ENCODE measurements at places on chromosomes 12 and 14.

- DNase-seq: no peak
Measured at GRCh38 chr14:105854600-105855245, 328.3 kb downstream of the TMEM121 start.

DNA sequence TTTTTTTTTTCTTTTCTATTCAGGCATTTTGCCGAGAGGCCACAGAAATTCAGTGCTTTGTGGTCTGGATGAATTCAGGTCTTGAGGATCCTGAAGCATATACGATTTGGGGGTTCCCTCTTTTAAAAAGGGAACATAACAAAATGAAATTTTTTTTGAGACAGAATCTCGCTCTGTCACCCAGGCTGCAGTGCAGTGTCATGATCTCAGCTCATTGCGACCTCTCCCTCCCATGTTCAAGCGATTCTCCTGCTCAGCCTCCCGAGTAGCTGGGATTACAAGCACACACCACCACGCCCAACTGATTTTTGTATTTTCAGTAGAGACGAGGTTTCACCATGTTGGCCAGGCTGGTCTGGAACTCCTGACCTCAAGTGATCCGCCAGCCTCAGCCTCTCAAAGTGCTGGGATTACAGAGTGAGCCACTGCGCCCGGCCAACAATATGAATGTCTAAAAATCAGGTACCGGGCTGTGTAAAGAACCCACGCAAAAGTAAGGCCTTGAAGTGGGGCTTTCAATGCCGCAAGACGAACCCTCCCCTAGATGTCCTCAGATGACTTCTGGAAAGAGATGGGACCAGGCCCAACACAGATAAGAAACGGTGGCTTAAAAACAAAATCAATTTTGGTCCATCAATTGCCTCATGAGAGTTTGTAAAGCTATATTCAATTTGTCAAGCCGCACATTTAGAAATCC, 30.0 kb downstream of the TESC start:
- peak; percentile 3 for DNase-seq

GRCh38 chr12:49055978-49056754, 4.4 kb downstream of the KMT2D start:
- DNase-seq: peak; percentile 42

- no peak for DNase-seq
Measured at GRCh38 chr12:94500831-94501567, 41.3 kb upstream of the CEP83 start.

- DNase-seq: no peak
Measured at GRCh38 chr14:80621701-80622100, 319.8 kb downstream of the CEP128 start.

- DNase-seq: no peak
Measured at GRCh38 chr12:117352206-117352605, 9.2 kb downstream of the NOS1 start.

DNA sequence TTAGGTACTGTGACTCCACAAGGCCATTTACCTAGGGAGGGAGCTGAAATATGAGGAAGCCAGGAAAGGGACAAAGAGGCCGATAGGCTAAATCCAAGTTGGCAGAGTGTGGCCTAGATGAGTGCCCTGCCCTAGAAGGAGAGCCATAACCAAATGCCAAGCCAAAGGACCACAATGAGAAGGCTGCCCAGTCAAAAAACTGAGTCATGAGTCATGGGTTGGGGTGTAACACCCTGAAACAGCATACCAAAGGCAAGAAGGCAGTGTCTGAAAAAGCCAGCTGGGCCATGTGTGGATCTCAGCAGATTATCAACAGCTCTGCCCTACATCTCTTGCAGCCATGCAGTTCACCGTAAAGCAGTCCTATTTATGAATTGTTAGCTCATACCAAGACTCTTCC, 171.7 kb downstream of the PHLDA1 start:
- no peak for DNase-seq

DNA sequence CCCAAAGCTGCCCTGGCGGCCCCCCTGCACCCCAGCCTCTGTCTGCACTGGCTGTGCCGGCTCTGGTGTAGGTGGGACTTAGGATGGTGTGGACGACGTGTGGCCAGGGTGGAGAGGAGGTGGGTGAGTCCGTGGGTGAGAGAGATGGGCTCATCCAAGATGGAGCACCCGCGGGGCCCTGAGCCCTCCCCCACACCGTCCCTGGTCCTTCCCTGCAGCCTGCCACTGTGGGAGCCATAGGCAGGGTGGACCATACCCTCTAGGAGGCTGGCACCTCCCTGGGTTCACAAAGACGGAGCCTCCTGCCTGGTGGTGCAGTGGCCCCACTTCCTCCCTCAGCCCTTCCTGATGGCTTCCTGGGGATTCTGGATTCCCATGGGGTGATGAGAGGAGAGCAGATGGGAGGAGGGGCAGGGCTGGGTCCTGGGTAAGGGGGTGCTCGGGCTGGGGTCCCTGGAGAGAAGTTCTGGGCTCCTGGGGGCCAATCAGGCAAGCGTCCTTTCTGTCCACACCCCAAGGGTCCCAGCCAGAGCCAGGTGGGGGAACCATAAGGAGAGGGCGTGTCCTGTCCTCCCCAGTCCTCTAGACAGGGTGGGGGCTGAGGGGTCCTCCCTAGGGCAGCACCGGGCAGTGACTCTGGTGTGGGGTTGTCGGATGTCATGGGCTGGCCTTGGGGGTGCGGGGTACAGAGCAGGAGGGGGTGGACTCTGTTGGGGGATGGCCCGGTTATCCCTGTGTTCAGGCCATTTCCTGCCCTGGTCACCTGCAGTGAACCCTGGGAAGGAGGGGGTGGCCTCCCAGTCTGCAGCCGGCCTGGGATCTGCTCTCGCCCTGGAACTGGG, 384.8 kb downstream of the TMEM121 start:
- no peak for DNase-seq

DNA sequence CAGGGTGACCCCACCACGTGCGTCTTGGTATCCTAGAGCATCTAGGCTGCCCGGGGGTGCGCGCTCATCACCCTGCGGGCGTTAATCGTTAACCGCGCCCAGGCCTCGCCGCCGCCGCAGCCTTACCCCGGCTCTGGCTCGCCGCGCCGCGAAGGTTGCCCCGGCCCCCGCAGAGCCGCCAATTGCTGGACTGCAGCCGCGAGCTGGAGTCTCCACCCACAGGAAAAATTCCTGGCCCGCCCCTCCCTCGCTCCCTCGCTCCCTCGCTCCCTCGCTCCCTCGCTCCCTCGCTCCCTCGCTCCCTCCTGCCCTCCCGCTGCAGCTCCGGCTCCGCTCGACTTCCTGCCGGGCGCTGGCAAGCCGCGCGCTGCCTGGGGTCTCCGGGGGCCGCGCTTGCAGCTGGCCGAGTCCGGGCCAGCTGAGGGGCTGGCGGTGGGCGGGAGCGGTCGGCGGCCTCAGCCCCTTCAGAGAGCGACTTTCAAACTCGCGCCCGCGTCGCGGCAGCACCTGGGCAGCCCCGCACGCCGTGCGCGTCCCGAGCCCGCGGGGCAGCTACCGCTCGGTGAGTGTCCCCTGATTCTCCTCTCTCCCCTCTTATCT, at the start of gene PLEKHG3:
PLEKHG3 (plus strand) TSS at position 282 of the 600 bp plus-strand sequence. CDS start 23,208 bp downstream, outside the sequence.
- DNase-seq: peak; percentile 82

DNA sequence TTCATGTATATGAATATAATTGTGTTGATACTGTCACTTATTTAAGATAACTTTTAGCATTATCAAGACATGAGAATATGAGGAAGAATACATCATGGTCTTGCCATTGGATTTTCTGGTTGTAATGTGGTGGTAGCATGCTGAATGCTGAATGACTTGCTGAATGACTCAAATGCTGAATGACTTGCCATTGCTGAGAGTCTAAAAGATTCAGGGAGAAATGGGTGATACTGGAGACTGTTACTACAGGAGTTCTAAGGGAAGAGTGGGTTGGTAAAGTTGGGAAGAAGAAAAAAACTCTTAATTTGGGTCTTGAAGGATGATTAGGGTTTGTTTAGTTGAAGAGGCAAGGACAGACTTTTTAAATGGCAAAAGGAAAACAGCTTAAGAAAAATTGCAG, 72.1 kb upstream of the MANSC4 start:
- DNase-seq: no peak

DNA sequence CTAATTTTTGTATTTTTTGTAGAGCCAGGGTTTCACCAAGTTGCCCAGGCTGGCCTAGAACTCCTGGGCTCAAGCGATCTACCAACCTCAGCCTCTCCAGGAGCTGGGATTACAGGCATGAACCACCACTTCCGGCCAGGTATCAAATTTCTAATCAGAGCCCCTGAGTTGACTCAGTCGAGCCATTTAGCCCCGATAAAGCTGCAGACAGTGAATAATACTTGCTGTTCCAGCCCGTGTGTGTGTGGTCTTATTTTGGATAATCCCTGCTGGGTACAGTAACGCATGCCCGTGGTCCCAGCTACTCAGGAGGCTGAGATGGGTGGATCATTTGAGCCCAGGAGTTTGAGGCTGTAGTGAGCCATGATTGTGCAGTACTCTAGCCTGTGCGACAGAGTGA, 57.0 kb downstream of the TEAD4 start:
- DNase-seq: no peak

DNA sequence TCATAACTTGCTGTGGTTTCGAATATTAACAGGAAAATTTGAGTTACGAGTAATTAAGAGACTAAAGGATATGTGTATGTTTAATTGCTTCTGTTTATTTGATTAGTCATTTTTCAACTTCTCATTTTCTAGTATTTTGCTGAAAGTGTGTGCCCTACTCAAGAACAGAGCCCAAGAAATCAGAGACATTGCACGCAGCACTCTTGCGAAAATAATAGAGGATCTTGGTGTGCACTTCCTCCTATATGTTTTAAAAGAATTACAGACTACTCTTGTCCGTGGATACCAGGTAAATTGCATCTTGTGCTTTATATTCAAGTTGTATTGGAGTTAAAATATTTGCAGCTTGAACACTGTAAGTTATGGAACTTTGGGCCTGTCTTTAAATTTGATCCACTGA, 50.8 kb downstream of the ARL1 start:
- no peak for DNase-seq

DNA sequence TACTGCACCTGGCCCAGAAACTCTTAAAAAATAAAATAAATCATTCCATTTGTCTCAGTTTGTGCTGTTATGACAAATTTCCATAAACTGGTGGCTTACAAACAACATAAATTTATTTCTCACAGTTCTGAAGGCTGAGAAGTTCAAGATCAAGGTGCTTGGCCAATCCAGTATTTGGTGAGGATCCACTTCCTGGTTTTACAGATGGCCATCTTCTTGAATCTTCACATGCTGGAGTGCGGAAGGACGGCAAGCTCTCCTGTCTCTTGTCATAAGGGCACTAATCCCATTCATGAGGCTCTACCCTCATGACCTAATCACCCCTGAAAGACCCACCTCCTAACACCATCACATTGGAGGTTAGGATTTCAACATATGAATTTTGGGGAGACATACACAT, 29.9 kb upstream of the MYBPC1 start:
- no peak for DNase-seq

- no peak for DNase-seq
Measured at GRCh38 chr12:1640328-1641234, 11.6 kb downstream of the WNT5B start.

DNA sequence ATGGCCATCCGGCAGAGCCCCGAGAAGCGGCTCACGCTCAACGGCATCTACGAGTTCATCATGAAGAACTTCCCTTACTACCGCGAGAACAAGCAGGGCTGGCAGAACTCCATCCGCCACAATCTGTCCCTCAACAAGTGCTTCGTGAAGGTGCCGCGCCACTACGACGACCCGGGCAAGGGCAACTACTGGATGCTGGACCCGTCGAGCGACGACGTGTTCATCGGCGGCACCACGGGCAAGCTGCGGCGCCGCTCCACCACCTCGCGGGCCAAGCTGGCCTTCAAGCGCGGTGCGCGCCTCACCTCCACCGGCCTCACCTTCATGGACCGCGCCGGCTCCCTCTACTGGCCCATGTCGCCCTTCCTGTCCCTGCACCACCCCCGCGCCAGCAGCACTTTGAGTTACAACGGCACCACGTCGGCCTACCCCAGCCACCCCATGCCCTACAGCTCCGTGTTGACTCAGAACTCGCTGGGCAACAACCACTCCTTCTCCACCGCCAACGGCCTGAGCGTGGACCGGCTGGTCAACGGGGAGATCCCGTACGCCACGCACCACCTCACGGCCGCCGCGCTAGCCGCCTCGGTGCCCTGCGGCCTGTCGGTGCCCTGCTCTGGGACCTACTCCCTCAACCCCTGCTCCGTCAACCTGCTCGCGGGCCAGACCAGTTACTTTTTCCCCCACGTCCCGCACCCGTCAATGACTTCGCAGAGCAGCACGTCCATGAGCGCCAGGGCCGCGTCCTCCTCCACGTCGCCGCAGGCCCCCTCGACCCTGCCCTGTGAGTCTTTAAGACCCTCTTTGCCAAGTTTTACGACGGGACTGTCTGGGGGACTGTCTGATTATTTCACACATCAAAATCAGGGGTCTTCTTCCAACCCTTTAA, 1.5 kb downstream of the FOXG1 start:
- peak; percentile 49 for DNase-seq

- DNase-seq: no peak
Measured at GRCh38 chr14:22106700-22107697, 433.4 kb upstream of the OR4E1 start.

DNA sequence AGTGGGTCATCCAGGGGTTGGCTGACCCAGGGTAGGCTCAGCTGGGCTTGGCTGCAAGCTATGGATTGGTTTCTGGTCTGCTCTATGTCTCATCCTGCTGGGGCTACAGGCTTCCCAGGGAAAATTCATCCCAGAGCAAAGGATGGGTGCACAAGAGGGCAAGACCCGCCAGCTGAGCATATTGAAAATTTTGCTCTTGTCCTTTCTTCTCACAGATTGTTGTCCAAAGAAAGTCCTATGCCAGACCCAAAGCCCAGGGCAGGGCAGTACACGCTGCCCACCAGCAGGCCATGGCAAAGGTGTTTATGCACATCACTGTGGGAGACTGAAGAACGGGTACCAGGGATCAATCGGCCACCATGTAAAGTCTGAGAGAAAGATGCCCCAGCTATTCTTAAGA, 95.3 kb upstream of the PARP11 start:
- DNase-seq: no peak

- no peak for DNase-seq
Measured at GRCh38 chr14:96632363-96632758, 130.2 kb downstream of the PAPOLA start.

DNA sequence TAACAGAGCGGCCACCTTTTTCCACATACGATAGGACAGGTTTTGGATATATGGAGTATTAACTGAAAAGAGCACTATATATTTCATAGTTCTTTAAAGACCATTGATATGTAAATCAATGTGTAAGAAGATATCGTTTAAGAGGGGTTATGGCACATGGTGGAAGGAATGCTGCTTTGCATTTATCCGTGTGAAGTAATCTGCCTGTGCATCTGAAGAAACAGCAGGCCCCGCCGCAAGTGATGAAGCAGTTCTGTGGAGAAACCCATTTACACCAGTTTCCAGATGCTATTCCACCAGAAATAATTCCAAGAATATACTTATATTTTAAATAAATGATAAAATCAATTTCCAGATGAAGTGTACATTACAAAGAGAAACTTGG, 72.4 kb downstream of the BICD1 start:
- DNase-seq: no peak

GRCh38 chr14:102898298-102898697, 24.2 kb upstream of the AMN start:
- DNase-seq: no peak

GRCh38 chr12:74021937-74022336, 515.7 kb upstream of the ATXN7L3B start:
- peak; percentile 65 for DNase-seq

- peak; percentile 32 for DNase-seq
Measured at GRCh38 chr14:23154964-23155587, 28.4 kb downstream of the SLC7A8 start.

- DNase-seq: peak; percentile 80
Measured at GRCh38 chr12:123457980-123458779, at the start of gene SNRNP35. Gene SNRNP35, plus strand, starts transcription at chr12:123458139. Its CDS starts 7,402 bp downstream, at chr12:123465541.

- DNase-seq: no peak
Measured at GRCh38 chr12:132807295-132808092, 21.2 kb downstream of the GOLGA3 start.

GRCh38 chr12:106429043-106429552, 71.5 kb downstream of the POLR3B start:
- DNase-seq: no peak

Data from glutamatergic neuron (in vitro differentiated cells).